ENCODE measurements at places on chromosomes 3 and 15.

- no peak for DNase-seq
These were observed 31.7 kb downstream of the ECT2 start for GRCh38 chr3:172782235-172782634.

GRCh38 chr15:40936709-40937666 lies 7.8 kb downstream of the DLL4 start:
- no peak for DNase-seq

DNA sequence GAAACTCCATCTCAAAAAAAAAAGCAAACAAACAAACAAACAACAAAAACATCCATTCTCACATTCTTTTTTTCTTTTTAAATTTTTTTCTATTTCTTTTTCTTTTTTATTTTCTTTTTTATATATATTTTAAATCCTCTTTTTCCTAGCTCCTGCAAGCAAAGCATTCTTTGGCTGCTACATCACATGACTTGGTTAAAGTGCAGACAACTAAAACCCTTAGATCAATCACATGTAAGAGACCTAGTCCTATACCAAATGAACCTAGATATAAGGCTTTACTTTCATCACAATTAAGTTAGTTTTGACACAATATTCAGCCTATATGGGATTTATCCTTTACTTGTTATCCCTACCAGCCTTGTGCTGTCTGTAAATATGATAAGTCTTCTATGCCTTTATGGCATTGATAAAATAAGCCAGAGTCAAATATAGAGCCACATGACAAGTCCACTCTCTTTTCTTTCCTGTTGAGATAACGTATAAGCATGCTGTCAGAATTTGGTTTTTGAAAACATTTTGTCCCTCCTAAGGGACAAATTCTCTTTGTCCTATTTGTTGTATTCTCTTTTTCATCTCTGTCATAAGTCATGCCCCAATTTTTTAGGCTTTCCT lies 11.3 kb downstream of the UBR1 start:
- no peak for DNase-seq

DNA sequence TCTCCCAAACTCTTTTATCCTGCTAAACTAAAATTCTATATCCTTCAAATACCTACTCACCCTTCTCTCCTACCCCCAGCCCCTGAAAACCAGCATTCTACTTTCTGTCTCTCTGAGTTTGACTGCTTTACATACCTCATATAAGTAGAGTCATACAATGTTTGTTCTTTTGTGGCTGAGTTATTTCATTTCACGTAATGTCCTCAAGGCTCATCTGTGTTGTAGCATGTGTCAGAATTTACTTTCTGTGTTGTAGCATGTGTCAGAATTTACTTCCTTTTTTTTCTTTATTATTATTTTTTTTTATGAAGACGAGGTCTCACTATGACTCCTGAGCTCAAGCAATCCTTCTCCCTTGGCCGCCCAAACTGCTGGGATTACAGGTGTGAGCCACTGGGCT lies 20.1 kb downstream of the IFT122 start:
- DNase-seq: no peak

DNA sequence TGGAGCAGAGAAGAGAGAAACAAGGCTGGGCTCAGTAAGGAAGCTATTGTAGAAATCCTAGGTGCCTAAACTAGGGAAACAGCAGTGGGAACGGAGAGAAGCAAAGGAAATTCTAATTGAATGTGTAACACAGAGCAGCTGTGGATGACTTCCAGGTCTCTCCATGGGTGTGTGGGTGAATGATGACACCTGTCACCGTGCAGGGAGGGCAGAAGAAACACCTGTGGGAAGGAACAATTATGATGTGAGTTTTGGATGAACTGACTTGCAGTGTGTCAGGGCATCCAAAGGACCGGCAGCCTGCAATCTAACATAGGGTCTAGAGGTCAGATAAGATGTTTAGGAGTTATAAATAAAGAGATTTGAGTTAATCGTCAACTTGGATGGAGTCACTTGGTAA lies 144.2 kb downstream of the RYR3 start:
- DNase-seq: no peak

GRCh38 chr15:52440414-52440813 lies 88.3 kb downstream of the MYO5A start:
- DNase-seq: no peak

DNA sequence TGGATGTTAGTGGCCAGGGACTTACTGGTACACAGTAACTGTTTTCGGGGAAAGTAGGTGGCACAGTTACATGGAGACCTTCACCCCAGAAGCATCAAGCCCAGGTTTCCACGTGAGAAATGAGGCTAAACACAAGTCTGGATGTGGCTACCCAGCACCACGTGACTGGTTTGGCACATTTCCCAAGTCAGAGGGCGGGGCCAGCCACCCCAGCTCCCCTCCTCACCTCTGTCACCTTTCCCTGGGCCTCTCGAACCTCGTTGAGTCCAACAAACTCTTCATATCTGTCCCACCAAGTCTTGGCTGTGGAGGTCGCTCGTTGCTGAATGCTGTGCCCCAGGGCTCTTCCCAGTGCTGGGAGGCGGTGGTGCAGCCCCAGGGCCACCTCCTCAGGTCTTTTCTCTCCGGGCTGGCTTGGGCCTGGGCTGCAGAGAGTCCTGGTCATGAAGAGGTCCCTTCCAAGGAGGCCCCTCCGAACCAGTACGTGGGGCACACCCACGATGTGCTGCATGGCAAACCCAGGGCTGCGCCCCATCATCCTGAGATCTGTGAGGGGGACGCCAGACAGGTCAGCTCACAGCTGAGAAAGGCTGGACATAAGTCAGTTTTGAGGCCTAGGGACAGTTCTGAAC lies 4.8 kb upstream of the PLXNB1 start:
- no peak for DNase-seq

GRCh38 chr3:53350652-53351051 lies 3.3 kb upstream of the DCP1A start:
- DNase-seq: no peak

- DNase-seq: no peak
These were observed 36.0 kb upstream of the ARPIN start for GRCh38 chr15:89948796-89949195.

DNA sequence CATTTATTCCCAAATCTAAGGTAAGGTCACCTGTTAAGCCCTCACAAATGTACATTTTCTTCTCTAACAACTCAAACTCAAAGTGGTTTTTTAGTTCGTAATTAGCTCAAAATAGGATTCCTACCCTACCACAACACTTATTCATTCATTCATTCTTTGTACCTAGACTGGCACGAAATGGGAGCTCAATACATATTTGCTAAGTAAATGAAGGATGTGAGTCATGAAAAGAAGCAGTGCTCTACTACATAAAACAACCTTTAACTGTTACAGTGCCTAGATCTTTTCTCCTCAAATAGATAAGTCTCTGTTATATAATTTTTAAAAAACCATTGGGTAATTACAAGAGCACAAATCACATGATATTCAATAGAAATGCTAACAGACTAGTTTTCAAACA lies 13.1 kb downstream of the RSL24D1 start:
- DNase-seq: no peak

GRCh38 chr15:96117270-96117669 lies 213.2 kb upstream of the NR2F2 start:
- no peak for DNase-seq

GRCh38 chr15:37397266-37398022 lies 297.1 kb upstream of the MEIS2 start:
- no peak for DNase-seq

- DNase-seq: no peak
These were observed 64.3 kb downstream of the KLF13 start for GRCh38 chr15:31390777-31391486.

- DNase-seq: no peak
These were observed 188.4 kb downstream of the ADAMTSL3 start for GRCh38 chr15:83842281-83842680.

DNA sequence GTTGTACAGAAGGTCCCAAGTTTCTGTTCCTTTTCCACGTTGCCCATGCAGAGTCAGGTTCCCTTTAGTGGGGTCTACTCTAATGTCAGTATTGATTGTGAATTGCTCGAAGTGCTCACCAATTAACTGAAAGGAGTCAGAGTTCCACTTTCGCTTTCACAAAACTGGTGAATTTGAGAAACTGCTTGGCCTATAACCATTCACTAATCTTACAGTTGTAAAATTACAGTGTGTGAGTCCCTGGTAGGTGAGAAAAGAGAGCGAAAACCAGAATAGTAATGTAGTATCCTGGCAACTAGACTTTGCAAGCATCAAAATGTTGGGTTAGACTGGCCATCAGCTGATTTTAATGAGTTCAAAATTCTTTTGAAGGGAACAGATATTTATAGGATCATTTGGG lies 237.5 kb upstream of the CHRM5 start:
- no peak for DNase-seq

GRCh38 chr15:66042624-66043023 lies 173.3 kb downstream of the RAB11A start:
- DNase-seq: no peak

GRCh38 chr15:77710637-77711036 lies 77.9 kb upstream of the LINGO1 start:
- DNase-seq: no peak

DNA sequence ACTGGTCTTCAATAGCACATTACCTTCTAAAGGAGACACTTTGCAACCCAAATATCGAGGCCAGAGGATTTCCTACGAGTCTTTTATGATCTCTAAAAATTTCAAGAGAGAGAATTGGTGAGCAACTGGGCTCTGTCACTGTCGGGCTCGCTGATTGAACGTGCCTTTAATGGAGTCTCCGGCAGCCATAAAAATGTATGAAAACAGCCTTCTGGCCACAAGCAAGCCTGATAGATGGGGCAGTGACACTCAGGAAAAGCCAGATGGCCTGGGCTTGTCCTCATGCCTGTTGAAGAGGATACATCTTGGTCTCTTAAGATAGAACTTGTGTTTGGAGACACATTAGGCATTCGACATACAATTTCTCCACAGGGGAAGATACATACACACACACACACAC lies 419.5 kb upstream of the PROK2 start:
- no peak for DNase-seq

All from CD8-positive, alpha-beta memory T cell (primary cell).